M059J (cell line): ENCODE measurements at places on chromosomes 5 and 9.
A peak's percentile ranks its signal among the peaks of the same experiment; 100 is the strongest.

DNA sequence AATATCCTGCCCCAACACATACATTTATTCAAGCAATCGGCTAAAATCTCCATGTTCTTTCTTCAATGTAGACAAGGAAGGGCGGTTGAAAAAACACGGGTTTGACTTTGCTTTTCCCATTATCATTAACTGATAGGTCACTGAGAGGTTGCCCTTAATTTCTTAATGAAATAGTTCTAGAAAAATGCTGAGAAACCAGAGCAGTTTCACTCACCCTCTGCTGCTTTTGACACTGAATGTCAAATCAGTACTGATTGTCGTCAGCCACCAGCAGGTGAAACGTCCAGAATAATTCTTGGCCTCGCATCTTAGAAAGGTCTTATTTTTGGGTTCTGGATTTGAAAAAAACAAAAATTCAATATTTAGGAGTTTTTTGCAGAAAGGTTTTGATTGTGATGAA lies 8.1 kb downstream of the IL12B start:
- no peak for DNase-seq

DNA sequence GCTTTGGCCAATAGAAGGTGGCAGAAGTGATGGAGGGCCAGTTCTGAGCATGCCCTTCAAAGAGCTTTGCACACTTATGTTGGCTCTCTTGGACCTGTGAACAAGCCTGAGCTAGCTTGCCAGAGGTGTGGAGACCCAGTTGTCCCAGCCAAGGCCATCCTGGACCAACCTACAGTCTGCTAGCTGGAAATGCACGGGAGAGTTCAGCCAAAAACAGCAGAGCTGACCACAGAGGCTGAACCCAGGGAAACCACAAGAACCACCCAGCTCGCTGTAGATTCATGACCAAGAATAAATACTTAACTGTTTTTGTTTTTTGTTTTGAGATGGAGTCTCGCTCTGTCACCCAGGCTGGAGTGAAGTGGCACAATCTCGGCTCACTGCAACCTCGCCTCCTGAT lies 65.4 kb upstream of the HAND1 start:
- DNase-seq = peak; percentile 51

- peak; percentile 83 for DNase-seq
Observed at GRCh38 chr5:124599028-124599973, 147.1 kb downstream of the ZNF608 start.

DNA sequence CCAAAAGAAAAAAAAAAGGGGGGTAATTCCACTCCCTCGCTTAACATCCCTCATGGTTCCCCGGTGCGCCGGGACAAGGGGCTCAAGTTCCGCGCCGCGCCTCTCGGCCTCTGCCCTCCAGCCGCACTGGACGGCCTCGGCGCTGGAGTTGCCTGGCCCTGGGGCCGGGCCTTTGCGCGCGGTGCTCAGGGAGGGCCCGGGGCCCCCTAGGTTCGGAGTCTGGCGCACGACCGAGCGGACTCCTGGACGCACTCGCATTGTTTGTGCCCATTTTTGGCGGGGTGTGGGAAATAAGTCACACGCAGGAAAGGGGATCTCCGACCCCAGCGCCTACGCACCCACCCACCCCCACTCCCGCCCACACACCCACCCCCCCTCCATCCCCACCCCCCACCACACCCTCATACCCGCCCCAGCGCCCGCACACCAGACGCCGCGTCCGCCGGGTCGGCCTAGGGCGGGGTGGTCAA lies 381 bp downstream of the MED22 start:
- peak; percentile 49 for DNase-seq

DNA sequence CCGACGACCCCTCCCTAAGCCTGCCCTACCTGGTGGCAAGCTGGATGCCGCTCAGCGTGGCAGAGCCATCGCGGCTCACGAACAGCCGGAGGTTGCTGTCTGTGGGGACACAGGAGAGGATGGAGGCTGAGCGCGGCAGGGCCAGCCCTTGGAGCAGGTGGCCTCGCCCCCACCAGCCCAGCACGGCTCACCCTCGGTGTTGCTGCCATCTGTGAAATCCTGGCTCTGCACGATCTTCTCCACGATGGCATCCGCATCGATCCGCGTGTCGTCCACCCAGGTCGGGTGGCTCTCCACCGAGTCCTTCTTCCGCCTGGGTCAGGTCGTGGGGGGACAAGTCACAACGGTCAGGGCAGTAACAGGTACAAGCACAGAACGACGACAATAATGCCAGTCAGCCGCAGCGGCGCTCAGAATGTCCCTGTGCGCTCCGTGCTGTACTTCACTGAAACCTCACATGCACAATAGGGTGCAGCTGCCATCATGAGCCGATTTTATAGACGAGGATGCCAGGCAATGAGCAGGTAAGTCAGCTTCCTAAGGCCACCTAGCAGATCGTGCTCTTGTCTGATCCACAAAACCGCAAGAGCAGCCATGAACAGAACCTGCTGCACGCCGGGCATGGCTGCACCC lies 7.0 kb upstream of the DPM2 start:
- DNase-seq = no peak

DNA sequence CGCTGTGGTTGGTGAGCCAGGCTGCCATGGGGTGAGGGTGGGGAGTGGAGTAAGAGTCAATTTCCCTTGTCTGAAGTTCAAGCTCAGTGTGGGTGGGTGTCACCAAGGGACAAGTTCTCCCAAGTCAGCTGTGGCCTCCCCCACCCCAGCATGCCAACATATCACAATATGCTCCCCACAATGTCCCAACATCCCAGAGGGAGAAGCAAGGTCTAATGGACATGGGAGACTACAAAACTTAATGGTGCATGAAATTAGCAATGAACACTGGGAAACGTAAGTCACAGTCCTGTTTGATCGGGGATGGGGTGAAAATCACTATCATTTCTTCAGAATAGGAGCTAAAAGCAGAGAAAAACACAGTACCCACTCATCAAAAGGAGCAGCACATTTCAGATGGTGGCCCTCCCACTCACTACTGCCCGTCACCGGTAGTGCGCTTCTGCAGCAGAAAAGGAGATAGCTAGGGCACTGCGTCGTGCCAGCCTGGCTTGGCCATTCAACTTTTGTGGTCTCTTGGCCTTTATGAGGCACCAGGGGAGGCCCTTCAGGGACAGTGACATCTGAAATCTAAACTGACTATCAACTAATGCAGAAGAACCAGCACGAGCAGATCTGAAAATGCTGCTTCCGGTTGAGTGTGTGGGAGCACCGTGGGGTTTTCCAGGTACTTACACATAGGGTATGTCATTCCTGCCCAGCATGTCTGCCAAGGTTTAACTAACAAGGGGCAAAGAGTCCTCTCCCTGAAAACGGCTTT lies 20.5 kb upstream of the NDFIP1 start:
- no peak for DNase-seq

- DNase-seq = no peak
Observed at GRCh38 chr5:130545291-130545690, 619.8 kb downstream of the HINT1 start.

GRCh38 chr9:131438190-131438589 lies 44.3 kb downstream of the PRRC2B start:
- DNase-seq = no peak

GRCh38 chr5:128574041-128574440 lies 36.0 kb upstream of the FBN2 start:
- DNase-seq = peak; percentile 2
